ENCODE measurements at places on chromosomes 2 and 18.

GRCh38 chr2:31401580-31401979, 13.0 kb downstream of the XDH start:
- peak; percentile 31 for DNase-seq

GRCh38 chr2:84486441-84487115, 27.5 kb upstream of the SUCLG1 start:
- DNase-seq = no peak

- DNase-seq = no peak
These were observed 187.5 kb downstream of the TWIST2 start for GRCh38 chr2:239035361-239035814.

DNA sequence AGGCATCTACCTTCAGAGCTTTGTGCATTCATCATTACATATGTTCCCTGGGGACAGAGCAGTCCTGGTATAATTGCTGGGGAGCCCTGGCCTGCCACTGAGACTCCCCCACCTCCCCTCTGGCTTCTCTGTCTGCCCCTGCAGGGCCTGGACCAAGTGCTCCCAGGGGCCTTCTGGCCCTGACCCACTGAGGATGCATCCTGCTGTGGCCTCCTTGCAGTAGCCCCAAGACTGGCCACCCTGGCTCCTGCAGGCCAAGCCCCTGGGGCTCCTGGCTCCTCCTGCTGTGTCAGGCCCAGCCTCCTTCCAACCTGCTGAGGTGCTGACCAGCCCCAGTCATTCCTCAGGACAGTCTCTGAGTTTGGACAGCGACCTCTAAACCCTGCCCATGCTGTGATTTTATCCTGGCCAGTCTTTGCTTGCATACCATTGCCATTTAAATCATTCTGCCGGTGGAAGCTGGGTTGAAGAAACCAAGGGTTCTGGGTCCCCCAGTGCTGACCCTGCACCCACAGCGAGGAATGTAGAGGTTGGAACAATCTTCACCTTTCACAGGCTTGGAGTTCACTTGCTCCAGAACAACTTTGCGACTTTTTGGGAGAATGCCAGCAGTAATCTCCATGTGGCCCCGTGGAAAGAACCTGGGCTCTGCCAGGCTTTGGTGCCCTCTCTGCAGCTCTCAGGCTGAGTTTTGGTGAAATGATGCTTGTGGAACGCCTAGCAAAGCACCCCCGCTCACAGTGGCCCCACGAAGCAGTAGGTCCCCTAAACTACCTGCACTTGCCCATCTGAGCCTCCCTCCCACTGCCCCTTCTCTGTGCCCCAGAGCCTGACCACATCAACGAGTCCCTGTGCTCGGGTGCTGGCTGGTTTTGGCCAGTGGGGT, 167.3 kb upstream of the GLI2 start:
- no peak for DNase-seq

GRCh38 chr2:172251231-172251630, 148.5 kb upstream of the DLX2 start:
- no peak for DNase-seq

DNA sequence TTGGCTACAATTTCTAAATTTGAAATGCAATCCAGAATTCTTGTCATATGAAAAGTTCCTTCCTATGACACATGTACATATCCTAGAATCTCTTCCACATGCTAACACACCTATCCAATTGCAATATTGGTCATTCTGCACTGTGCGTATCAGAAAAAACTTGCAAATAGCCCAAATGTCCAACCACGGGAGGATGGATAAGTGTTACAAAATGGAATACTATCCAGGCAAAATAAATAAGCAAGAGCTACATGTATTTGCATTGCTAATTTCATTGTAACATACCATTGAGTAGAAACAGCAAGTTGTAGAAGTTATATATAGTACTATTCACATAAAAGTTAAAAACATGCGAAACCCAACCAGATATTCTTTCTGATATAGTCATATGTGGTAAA, 15.6 kb upstream of the RHOB start:
- DNase-seq = no peak

GRCh38 chr18:51765606-51766360, 568.3 kb upstream of the MEX3C start:
- no peak for DNase-seq

DNA sequence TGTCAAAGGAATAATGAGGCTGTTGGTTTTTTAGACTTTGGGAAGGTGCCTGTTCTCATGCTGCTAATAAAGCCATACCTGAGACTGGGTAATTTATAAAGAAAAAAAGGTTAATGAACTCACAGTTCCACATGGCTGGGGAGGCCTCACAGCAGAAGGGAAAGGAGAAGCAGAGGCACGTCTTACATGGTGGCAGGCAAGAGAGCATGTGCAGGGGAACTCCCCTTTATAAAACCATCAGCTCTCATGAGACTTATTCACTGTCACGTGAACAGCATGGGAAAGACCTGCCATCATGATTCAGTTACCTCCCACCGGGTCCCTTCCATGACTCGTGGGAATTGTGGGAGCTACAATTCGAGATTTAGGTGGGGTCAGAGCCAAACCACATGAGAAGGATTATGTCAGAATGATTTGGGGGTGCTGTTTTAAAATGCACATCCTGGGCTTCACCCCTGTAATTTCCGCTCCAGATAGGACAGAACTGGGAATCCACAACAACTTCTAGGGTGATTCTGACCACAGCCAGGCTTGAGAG, 37.8 kb downstream of the TCF7L1 start:
- DNase-seq = no peak

DNA sequence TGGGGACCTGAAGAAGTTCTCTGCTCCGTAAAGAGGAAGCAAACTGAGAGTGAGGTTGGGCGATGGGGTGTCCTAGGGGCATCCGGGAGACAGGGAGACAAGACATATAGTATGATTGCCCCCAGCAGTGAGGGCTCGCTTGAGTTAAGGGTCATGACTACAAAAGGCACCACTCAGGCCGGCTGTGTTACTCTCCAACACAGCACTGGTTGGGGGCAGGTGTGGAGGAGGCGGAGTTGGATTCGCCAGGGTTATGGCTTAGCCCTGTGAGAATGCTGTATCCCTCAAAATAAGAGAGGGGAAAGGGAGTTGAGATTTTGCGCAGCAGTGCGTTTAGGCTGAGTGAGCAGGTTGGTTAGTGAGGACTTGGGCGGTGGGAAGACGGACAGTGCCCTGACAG, 12.0 kb downstream of the DYSF start:
- no peak for DNase-seq

GRCh38 chr2:33526132-33526531, 49.7 kb downstream of the RASGRP3 start:
- no peak for DNase-seq

GRCh38 chr2:20515290-20516220, 68.7 kb downstream of the RHOB start:
- no peak for DNase-seq

DNA sequence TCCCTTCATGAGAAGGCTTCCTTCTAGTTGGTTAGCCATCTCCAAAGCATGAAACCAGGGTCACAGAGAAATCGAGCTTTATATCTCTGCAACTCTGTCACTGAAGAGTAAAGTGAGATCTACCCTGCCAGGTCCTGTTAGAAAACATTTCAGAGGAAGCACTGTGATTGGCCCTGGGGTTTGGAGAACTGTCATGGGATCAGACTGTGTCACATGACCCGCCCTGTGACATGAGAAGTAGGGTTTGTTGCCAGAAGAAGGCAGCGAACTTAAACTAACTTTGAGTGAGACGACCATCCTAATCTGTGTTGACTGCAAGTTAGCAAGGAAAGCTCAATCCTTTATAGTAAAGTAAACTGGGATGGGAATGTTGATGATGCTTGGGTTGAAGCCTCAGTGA, 55.5 kb downstream of the SLC9A2 start:
- no peak for DNase-seq

GRCh38 chr18:13527730-13528129, 198.6 kb downstream of the FAM210A start:
- no peak for DNase-seq

- no peak for DNase-seq
These were observed 8.1 kb downstream of the METTL21A start for GRCh38 chr2:207617011-207617671.

GRCh38 chr2:128263902-128264331, 54.8 kb downstream of the HS6ST1 start:
- DNase-seq = no peak

- DNase-seq = no peak
These were observed 166.3 kb downstream of the NRP2 start for GRCh38 chr2:205848601-205849000.

GRCh38 chr2:54194761-54195750, 61.0 kb downstream of the TSPYL6 start:
- DNase-seq = no peak

DNA sequence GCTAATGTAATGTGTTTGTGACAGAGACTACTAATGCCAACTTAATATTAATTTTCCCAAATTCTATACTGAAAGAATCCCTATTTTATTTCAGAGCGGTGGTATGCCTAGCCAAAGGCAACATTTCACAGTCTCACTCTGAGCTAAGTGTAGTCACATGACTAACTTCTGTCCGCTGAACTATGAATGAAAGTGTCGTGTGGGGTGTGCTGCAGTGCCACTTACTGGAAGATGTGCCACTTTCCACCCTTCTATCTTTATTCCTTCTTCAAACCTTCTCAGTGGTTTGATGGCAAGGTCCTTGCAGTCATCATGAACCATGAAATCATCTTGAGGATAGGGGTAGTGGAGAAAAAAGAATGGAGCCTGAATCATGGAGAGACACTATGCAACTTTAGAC, 47.3 kb upstream of the C1D start:
- no peak for DNase-seq

- DNase-seq = no peak
These were observed 117.1 kb downstream of the KCNS3 start for GRCh38 chr2:17995593-17995992.

DNA sequence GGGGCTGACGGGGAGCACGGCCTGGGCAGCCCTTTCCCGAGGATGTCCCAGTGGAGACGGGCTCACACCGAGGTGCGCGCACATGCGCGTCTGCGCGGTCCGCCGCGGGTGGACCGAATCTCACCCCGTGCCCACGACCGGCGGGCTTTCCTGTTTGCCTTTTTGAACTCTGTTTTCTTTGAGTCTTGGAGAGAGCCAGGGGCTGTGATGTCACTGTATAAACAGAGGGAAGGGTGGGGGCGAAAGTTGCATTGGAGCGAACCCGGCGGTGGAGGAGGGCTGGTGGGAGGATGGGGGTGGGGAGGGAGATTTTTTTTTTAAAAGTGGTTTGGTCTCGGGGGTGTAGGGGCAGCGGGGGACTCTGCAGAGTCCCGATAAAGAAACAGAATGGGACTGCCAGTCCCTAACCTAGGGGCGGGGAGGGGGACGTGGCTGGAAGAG, 141.2 kb upstream of the CTAGE1 start:
- no peak for DNase-seq

DNA sequence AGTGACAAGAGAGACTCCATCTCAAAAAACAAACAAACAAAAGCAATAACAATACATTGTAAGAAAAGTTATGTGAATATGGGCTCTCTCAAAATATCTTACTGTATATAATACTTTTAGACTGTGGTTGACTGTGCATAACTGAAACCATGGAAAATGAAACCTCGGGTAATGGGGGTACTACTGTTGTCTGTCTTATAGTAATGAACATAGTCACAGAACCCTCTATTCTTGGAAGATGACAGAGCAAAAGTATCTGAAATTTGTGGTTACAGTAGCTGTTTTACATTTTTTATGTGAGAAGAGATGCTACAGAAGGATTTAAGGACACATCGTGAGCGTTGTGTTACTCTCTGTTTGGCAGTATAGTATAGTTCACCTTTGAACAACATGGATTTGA, 60.5 kb downstream of the MAP4K4 start:
- no peak for DNase-seq

DNA sequence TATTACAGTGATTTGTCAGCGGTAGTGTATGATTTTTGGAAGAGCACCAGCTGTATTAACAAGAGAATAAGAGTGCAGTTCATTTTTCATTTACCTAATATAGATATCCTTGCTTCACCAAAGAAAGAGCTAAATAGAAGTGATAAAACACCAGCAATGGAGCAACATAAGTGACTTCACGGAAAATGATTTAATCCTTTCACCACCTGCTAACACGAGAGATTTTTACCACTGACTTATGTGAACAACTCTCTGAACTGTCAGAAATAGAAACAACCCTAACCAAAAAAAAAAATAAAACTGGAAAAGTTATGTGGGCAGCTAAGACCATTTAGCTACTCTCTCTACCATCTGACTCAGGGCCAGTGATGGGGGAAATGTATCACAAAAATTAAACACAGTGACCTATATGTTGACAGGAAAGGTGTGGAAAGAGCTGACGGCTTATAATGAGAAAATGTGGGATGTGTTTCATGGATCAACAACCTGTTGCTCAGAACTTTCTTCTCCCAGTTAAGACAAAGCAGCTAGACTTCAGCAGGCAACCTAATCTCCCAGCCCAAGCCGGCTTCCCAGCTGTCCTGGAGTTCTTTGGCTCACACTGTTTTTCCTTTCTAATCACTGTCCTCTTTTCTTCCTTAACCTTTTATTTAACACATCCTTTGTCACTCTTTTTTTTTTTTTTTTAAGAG, 272.7 kb downstream of the SS18 start:
- DNase-seq = no peak

DNA sequence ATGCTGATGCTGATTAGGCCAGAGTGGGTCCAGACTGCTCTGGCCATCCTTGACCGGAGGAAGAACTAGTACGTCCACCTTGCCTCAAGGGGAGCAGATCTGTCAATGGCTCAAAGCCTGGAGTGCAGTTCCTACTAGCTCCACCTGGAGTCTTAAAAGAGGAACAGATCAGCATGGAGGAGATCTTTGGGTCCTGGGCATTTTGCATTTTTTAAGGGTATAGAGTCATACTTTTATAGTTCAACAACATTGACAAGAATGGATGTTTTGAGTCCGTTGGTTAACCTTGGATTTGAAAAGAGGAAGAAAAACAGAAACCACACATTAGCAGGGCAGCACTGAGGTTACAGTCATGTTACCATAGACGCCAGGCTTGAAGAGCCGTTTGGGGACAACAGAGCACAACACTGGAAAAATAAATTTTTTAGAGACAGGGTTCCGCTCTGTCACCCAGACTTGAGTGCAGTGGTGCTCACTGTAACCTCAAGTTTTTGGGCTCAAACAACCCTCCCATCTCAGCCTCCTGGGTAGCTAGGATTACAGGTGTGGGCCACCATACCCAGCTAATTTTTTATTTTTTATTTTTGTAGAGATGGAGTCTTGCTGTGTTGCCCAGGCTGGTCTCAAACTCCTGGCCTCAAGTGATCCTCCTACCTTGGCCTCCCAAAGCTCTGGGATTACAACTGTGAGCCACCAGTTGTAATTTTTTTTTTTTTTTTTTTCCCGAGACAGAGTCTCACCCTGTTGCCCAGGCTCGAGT, 78.5 kb downstream of the PRKCE start:
- DNase-seq = no peak

GRCh38 chr2:69733342-69734034, 8.4 kb upstream of the ANXA4 start:
- DNase-seq = no peak

- no peak for DNase-seq
These were observed 127.7 kb downstream of the TNS1 start for GRCh38 chr2:217875138-217875537.

- no peak for DNase-seq
These were observed 11.2 kb upstream of the SCYGR5 start for GRCh38 chr2:227655454-227655853.

DNA sequence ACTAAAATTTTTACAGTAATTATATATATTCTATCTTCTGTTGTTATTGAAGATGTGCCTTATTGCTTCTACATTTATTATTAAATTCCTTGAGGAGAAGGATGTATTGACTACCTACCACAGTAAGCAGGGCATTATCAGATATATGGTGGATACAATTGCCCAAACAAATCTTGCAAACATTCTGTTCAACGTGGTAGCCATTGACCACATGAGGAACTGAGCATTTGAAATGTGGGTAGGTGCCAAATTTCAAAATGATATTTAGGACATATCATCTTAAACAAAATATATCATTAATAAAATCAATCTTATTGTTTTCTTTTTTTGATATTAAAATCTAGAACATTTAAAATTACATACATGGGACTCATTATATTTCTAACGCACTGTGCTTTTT, 11.1 kb downstream of the SCN3A start:
- no peak for DNase-seq
